ENCODE measurements at places on chromosomes 3 and 15. TPM values are rescaled to one million over a fixed set of nuclear protein-coding genes. Genes with fewer than 3 reads are reported as not detected.

- DNase-seq: no peak
Measured at GRCh38 chr3:133855002-133855370, 40.7 kb downstream of the RAB6B start.

- DNase-seq: no peak
Measured at GRCh38 chr3:193962986-193963685, 172.8 kb upstream of the HES1 start.

DNA sequence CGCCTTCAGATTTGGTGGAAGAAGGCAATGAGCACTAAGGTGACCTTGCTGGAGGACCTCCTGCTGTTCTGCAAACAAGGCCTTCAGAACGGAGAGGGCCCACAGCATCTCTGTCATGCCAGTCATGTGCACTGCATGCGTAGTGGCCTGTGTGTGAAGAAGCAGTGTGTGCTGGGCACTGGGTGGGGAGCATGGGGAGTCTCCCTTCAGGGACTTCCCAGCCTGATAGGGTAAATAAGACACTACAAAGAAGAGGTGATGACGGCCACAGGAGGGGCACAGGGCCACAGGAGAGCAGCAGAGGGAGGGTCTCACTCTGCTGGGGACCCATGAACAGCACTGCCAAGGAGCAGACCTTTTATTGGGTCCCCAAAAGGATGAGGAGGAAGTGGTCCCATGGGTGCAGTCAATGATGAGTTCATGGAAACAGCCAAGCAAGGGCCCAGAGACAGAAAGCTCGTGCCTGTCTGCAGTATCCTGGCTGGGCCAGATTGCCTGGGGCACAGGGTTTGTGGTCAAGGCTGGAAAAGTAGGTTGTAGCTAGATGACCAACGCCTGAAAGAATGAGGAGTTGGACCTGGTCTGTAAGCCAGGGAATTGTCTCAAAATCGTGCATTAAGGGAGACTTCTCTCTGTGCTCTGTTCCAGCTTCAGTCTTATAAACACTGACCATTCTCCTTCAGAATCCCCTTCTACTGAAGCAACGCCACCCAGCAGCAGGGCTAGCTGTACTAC, 67.8 kb upstream of the SEC61A1 start:
- DNase-seq: no peak

Gene PLAAT1
- not detected for total RNA-seq

- no peak for DNase-seq
Measured at GRCh38 chr3:122403489-122403888, 12.4 kb downstream of the WDR5B start.

DNA sequence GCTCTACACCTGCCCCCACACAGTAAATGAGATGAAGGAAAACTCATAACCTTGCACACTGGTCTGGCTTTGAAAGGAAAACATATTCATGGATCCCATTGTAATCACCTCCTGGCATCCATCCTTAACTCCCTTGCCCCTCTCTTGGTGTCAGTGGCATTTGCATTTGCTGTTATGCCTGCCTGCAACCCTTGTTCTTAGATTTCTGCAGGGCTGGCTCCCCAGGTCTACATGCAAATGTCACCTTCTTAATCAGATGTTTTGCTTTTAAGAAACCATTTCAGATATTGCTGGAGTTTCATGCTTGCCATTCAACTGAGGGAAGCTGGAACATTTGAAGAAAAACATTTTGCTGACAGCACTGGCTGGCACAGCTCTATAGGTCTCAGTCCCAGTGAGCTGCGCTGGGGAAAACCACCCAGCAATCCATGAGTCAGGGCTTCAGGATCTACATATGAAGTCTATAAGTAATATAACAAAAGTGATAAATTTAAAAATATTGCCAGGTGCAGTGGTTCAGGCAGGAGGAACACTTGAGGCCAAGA, 19.1 kb downstream of the LRRC2 start:
- no peak for DNase-seq

Gene SEMA3G
- total RNA-seq: 16.8 TPM

Gene TOMM70
- 30.3 TPM for total RNA-seq

GRCh38 chr3:194279101-194279500, 72.0 kb downstream of the CPN2 start:
- no peak for DNase-seq

Gene FAM240A
- not detected for total RNA-seq

GRCh38 chr15:82936966-82937711, 15.4 kb downstream of the HOMER2 start:
- no peak for DNase-seq

DNA sequence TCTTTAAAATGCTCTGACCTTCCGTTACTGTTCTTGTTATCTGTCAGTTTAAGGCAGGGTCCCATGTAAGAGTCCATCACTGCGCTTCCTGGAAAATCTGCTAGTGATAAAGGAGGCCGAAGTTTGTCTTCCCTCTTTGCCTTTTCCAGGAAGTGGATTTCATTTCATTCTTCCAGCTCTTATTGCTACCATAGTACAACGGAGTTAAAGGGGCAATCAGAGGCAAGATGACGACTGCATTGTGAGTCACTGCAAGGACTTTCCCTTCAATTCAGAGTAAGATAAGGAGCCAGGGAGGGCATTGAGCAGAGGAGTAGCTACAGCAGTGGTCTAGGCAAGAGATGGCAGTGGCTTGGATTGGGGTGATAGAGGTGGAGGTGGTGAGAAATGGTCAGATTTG, 17.2 kb upstream of the DET1 start:
- no peak for DNase-seq

GRCh38 chr3:118536764-118537163, 497.9 kb downstream of the IGSF11 start:
- no peak for DNase-seq

- DNase-seq: no peak
Measured at GRCh38 chr3:133831966-133832801, 26.6 kb downstream of the SRPRB start.

Gene TMEM42
- total RNA-seq: 3.0 TPM

DNA sequence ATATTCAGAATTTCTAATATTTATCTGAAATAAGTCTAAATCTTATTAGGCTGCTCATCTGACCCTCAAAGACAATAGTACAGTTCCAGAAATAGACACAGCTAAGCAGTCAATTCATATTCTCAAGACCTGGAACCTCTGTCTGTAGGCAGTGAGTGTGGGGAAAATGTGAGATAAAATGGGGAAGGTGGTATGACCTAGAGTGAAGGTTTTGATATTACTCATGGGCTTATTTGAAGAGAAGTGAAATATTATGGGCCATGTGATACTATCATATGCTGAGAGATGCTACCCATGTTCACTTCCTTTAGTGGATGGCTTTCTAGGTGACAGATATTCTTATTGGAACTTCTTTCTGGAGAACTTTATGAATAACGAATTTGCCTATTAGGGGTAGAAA, 33.5 kb downstream of the TGFBR2 start:
- no peak for DNase-seq

Gene TRPC1
- 37.0 TPM for total RNA-seq

DNA sequence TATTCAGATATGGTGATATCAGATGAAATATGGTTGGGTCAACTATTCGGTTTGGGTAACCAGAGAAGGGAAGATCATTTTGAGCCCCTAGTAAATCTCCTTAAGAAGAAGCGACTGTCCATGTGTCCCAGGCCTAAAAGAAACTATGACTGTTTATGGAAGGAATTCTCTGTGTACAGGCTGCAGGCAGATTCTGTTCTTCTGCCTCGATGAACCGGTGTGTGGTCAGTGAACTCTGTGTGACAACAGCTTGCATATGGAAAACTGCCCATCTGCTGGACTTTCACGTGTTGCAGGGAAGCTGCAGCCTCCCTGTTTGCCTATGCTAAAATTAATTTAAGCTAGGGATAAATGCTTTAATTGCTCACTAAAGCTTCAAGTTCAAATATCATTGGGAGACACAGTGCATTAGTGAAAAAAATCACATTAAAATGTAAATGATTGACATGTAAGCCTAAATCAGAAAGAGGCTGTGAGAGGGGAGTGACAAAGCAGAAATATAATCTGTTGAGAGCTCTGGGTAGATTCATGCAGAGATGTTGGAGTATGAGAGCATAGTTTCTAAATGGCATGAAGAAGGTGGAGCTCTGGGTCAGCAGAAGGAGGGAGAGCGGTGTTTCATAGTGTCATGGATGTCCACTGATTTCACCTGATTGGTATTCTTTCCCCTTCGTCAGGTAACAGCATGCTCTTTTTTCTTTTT, 65.4 kb upstream of the PFN2 start:
- no peak for DNase-seq

DNA sequence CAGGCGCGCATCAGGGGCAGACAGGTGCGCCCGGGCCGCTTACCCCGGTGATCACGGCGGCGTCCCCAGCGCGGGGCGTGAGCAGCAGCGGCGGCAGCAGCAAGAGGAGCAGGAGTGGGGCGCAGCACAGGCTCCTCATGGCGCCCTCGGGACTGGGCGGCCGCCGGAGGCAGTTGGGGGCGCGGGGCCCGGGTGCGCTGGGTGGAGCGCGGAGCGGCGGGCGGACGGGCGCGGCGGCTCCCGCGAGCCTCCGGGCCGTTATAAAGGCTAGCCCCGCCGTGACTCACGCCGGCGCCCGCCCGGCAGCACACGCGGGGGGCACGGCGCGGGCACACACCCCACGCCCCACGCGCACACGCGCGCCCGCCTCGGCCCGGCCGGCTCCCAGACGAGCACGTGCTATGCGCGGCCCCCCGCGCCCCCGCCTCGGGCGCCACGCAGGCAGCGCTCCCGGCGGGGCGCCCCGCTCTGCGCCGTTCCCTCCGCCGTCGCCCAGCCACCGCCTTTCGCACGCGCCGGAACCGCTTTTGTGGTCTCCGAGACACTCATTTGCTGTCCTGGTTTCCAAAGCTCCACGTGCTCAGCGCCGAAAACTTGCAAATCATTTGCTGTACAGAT, at the start of gene PROK2:
PROK2 (minus strand) TSS at position 235 of the 618 bp plus-strand sequence; CDS start at position 139, 96 bp downstream.
- DNase-seq: no peak

DNA sequence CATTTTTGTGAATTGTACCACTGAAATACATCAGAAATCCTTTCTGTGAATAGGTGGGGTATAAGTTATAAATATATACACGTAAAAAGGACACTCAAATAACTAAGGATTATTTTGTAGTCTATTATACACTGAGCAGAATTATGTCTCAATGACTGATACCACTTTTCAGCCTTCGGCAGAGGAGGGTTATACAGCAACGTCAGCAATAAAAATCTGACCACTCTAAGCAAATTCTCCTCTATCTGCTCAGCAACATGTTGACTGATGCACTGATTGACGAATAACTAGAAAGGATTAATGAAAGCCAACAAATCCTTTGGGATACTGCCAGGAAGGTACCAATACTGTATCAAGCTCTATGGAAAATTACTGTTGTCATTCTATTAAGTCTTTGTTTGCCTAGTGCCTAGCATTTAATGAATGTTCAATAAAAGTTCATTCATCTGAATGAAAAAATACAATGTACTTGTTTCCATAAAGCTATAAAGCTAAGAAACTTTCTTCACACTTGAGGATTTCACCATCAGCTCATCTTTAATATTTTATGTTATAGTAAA, 5.2 kb downstream of the ARPP19 start:
- DNase-seq: no peak

GRCh38 chr15:85752491-85752961, 42.2 kb downstream of the KLHL25 start:
- no peak for DNase-seq

DNA sequence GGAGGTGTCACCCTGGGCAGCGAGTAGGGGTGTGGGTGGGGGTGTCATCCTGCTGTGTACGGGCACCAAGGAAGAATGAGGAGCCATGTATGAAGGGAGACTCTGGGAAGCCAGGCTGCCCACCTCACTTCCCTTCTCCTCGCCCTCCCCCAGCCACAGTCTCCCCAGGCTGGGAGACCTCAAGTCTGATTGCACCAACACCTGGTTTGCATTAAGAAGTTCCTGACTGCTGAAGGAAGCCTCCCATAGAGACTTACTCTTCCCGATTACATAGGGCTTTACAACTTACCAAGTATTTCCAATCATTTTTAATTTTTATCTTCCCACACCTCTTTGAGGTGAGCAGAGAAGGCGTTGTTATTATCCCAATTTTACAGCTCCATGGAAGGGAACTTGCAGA, 29.5 kb upstream of the SMAD3 start:
- no peak for DNase-seq

DNA sequence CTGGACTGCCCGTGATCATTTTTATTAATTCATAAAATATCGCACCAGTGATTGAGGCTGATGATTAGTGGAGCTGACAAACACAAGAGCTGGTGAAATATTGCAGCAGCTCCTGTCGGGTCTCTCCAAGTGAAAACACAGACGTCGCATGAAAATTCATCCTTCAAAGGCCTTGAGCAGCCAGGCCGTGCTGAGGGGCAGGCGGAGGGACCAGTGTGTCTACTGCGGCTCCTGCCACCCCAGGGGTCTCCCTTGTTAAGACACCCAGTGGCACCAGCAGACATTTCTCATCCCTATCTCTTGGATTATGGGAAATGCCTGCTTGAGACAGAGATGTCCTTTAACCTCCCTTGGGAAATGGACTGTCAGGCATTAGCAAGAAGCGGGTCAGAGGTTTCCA, 289.4 kb upstream of the TLE3 start:
- no peak for DNase-seq

DNA sequence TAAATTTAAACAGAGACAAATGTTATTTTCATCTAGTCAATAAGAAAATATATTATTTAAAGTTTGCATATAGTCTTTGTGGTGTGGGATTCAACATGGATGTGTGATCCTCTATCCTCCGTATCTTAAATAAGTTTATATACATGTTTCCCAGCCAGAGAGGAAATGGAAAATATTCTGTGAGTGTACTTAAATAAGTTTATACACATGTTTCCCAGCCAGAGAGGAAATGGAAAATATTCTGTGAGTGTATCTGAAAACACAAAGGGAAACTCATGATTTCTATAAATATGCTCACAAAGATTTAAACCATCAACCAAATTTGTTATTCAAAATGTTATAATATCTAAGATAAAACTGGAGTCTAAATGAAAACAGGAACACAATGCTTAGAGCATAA, 110.0 kb upstream of the MELTF start:
- no peak for DNase-seq

Data from thoracic aorta (tissue), 2 donors.